ENCODE measurements at places on chromosomes 3 and 15. TPM values are rescaled to one million over a fixed set of nuclear protein-coding genes. Genes with fewer than 3 reads are reported as not detected.

GRCh38 chr3:14658978-14659377 is 7.4 kb downstream of the CCDC174 start:
- no peak for DNase-seq

Gene C15orf62
- polyA plus RNA-seq = 5.4 TPM

Gene TNFSF10
- 124 TPM for polyA plus RNA-seq

Gene IL5RA
- 0.28 TPM for polyA plus RNA-seq

DNA sequence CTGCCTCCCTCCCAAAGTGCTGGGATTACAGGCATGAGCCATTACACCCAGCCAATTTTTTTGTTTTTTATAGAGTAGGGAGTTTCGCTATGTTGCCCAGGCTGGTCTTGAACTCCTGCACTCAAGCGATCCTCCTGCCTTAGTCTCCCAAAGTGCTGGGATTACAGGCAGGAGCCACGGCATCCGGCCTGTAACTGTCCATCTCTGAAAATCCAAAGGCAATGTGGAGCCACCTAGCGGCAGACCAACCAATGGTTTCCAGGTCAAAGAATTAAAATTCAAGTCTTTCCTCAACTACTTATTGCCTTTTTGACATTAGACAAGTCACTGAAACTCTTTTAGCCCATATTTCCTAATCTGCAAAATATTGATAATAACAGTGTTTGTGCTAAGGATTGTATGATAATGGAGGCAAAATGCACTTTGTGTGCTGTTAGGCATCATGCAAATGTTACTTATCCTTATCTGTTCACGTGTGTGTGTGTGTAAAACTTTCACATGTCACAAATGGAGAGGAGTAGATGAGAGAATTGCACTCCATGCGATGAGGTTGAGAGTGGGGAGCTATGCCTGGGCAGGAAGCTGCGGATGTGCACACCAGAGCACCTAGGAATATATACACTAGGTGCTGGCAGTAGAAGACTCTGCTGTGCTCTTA is 48.7 kb downstream of the COL8A1 start:
- DNase-seq = no peak

DNA sequence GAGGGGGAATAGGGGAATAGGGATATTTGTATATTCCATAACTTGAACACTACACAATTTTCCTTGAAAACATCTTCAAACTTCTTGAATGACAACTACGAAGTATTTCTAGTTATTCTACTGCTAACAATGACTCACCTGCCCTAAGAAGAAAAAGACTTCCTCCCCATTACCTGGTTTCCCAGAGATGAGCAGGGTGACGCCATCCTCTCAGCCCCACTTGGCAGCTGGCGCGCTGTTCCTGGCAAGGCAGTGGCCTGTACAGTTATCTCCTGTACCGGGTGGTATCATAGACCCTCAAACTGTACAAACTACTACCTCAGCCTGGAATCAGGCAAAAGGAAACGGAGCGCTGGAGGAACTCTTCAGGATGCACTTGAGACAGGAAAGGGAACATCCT is 10.4 kb downstream of the WDR82 start:
- no peak for DNase-seq
